ENCODE measurements at places on chromosomes 3 and 15.

GRCh38 chr3:171011109-171011872 lies 15.2 kb downstream of the SLC2A2 start:
- no peak for DNase-seq

GRCh38 chr15:41490355-41490754 lies 3.3 kb upstream of the ITPKA start:
- peak; percentile 41 for DNase-seq

DNA sequence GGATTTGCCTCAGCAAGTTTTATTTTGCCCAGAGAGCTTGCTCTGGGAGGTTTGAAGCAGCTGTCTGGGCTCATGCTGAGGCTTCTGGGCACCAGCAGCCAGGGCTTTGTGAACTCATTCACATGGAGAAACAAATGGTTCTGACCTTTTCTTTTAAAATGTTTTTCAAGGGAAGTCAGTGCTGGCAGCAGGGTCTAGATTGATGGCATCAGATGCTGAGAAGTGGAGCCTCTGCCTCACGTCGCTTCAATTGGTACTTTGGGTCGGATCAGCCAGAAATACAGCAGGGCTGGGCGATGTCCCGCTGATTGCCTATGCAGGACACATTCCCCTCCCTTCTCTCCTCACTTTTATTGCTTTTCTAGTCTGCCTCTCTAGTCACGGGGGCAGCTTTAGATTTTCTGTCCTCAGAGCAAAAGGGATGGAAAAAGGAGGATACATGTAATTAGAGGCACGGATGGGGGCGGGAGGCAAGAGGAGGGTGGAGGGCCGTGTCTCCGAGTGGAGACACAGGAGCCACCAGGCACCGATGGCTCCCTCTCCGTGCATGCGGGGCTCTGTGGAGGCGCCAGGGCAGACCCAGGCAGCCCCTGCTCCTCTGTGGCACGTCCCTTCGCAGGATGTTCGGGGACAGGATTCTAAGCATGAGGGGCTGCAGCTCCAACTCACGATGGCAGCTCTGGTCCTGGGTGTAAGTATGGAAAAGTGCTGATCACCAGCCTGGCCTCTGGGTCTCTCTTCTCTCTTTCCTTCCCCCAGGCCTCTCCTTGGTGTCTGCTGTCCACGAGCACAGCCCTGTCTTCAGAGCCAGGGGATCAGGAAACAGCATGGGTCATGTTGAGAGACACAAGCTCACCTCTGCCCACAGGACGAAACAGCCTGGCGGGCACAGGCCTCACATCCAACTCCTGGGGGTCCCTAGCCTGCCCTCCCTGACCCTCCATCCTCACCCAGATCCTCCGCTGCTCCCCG lies 116.1 kb downstream of the FAM43A start:
- DNase-seq: no peak

- DNase-seq: no peak
These were observed 22.2 kb upstream of the SENP7 start for GRCh38 chr3:101535221-101535620.

DNA sequence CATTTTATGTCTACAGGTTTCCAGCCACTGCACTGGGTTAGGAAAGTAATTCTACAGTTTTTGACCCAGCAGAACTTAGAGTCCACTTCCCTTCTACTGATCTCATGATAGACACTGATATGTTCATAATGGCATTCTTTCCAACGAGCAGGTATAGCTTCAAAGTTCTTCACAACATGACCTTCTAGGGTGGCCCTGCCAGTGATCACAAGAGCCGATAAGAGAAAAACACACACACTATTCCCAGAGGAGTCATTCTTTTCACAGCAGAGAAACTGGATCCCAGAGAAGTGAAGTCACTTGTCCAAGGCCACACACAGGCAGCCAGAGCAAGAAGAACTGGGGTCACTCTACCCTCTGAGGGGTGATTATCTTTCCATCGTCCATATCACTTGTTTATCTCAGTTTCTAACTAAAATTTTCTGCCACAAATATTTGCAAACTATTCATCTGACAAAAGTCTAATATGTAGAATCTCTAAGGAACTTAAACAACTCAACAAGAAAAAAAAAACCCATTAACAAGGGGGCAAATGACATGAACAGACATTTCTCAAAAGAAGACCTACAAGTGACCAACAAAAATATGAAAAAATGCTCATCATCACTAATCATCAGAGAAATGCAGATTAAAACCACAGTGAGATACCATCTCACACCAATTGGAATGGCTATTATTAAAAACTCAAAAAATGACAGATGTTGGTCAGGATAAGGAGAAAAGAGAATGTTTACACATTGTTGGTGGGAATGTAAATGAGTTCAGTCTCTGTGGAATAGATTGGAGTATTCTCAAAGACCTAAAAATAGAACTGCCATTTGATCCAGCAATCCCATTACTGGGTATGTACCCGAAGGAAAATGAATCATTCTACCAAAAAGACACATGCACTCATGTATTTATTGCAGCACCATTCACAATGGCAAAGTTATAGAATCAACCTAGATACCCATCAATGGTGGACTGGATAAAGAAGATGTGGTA lies 31.5 kb downstream of the SPTSSB start:
- peak; percentile 7 for DNase-seq

DNA sequence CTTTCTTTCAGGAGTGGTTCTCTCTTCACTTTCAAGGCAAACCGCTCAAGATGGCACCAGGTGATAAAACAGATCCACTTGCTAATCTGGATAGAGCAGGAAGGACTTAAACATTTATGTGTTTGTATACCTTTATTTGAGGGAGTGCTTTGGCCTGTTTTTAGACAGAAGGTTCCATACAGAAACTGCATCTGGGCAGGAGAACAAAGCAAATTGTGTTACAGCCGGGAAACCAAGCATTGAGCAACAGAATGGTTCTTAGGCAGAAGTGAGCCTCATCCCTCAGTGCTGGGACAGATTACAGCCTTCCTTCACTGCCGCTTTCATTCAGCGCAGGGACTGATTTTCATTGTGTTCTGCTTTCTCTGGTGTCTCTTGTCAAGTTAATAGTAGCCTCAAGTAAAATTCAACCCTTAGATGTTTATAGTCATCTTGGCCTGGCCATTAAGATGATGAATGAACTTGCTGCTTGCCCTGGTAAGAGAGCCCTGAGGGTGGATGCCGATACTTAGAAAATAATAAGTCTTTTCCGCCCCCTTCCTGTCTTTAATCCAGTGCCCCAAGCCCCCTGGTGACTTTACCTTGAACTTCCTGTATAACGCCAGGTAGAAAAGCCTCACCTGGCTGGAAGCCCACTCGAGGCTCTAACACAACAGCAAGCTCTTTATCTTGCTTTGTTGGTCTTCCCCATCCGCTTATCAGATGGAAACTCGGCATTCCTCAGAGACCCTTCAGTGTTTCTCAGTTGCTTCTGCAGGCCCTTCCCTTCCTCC lies 168.0 kb upstream of the CTDSPL start:
- DNase-seq: no peak
